ENCODE measurements at places on chromosomes 16 and 17.

DNA sequence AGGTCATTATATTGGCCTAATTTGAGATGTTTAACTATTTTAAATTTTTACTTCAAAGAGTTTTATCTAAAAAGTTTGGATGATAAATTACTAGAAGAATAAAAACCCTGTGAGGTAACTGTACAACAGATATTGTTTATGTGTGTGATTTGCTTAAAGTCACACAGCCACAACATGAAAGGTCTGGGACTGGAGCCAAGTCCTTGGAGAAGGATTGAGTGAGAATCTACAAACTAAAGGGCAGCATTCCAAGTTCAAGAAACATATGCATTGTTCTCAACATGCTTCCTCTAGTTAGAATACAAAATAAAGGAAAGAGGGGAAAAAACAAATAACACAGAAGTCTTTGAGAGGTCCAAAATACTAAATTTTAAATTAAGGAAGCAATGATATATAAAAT is 131.5 kb upstream of the MON1B start:
- no peak for DNase-seq

DNA sequence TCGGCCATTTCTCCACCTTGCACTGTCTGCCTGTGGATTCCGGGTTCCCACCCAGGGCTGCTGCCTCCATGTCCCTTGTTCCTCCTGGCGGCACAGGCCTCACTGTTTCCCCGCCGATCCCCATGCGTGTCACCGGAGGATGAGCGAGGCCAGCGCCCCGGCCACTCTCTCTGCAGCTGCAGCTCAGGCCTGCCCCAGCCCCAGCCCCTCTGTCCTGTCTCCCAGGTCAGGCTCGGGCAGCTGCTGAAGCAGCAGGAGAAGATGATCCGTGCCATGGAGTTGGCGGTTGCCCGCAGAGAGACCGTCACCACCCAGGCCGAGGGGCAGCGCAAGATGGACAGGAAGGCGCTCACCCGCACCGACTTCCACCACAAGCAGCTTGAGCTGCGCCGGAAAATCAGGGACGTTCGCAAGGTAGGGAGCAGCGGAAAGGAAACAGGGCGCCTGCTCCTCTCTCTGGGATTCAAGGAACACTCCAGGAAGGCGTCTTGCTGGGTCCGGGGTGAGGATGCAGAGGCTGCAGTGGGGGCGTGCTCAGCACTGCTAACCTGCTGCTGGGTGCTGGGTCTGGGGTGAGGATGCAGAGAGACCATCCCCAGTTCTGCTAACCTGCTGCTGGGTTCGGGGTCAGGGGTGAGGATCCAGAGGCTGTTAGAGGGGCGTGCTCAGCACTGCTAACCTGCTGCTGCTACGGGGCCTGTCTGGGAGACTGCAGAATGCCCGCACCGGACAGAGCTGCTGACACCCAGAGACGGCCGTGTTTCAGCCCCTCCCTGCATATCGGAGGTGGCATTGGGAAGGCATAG is 6.1 kb upstream of the GAA start:
- DNase-seq, result no peak

DNA sequence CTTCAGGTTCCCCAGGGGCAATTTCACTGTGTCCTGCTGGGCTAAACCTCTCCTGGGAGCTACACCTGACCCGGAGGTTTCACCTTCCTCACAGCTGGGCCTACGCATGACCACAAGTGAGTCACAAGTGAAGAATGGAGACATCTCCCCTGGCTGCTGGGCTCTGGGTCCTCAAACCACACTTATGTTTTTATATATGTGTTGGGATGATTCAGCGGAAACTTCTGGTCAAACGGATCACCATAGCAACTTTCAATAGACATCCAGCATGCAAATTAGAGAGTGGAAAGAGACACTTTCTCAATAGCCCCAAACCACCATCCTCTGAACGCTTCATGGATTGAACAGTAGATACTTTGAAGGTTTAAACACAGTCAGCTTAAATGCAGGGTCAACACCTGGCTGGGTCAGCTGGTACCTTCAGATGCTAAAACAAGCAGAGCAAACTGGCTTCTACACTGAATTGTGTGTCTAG is 28.0 kb upstream of the MAF start:
- peak; percentile 90 for DNase-seq

DNA sequence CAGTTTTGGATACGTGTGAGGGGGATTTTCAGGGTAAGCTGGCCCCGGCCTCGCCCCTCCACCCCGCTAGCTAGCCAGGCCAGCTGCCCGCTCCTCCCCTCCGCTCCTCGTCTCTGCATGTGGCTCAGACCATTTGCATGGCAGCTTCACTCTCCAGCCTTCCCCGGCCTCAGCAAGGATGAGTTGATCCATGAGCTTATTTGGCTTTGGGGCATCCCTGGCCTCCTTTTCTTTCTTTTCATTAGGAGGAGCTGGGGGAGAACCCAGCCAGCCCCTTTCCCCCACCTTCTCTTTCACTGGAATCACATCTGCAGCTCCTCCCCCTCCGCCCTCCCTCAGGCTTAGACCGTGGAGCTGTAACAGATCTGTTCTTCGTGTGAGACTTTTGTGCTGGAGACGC is 30.7 kb downstream of the ELAC2 start:
- no peak for DNase-seq

- DNase-seq, result no peak
Observed at GRCh38 chr17:8001976-8002720, at the start of gene GUCY2D. GUCY2D (plus strand) TSS chr17:8002615; CDS start chr17:8003048, 433 bp downstream.
